Ureter (tissue), 1 donor: ENCODE measurements at places on chromosomes 6 and 20.

DNA sequence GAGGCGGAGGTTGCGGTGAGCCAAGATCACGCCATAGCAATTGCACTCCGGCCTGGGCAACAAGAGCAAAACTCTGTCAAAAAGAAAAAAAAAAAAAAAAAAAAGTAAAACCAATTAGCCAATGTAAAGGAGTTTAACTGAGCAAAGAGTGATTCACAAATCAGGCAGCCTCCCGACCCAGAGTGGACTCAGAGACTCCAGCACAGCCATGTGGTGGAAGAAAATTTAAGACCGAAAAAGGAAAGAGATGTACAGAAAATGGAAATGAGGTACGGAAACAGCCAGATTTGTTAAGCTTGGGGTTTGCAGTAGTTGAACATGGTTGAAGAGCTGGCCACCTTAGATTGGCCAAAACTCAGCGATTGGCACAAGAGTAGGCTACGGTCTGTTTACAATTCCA is 51.4 kb downstream of the ERMARD start:
- DNase-seq: no peak

DNA sequence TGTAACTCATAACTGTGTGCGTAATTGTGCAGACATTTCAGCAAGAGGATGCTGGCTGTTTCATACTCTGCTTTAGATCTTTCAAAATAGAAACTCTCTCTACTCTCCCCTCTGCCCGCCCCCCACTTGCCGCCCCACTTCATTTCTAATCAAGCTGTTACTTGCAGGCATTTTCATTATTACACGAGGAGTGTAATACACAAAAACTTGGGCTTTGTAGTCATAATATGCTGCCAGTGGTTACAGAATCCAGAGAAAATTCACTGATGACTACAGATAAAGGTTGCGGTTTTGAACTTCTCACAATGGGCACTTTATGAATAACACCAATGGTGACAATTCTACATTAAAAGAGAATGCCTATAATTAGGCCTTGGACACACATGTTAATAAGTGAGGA is 194.0 kb upstream of the POU3F2 start:
- DNase-seq: no peak

- no peak for DNase-seq
Observed at GRCh38 chr6:149385998-149386646, 13.9 kb upstream of the SUMO4 start.

GRCh38 chr6:165647041-165647440 is 16.0 kb downstream of the PDE10A start:
- DNase-seq: no peak

DNA sequence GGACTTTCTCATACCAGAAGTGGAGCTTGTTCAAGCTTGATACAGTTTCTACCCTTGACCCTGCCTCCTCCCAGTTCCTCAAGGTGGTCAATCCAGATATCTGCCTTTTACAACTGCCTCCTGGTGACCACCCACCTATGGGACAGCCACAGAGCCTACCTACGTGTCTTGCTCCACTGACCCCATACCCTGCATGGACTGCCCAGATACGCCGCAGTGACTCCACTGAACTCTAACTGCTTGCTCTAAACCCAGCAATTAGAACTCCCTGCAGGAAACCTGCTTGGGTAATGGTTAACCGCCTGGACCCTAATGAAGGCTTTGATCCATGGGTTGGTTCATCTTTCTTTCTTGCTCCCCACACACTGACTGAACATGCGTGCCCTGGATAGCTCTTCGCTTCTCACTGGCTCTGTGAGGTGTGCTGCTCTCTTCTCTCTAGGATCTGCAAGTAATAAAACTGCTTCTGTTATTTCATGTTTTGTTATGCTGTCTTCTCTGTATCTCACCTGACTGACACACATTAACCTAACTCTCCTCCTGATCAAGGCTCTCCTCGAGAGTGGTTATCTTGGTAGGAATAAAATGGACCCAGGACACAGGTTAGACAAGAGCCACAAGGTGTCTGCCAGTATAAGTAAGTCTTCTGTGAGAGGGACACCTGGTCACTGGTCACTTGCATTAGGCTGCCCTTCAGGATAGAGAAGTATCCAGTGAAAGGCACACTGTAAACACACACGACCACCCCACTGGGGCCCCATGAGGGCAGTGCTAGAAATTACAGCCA is 79.2 kb downstream of the CHD6 start:
- no peak for DNase-seq

GRCh38 chr6:138849791-138850190 is 53.9 kb downstream of the ECT2L start:
- no peak for DNase-seq

DNA sequence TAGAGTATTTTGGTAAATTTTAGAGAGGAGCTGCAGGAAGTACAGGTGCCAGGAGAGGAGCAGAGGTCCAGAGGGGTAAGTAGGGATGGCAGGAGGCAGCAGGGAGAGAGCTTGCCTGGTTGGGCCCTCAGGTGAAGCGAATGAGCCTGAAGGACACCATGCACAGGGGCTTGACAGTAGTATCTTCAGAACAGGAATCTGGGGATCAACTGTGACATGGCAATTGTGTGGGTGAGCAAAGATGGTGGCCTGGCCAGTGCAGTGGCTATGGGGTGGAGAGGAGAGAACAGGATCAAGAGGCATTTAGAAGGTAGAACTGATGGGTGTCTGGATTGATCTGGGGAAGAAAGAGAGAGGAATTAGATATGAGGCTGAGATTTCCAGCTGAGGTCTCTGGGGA is 68.7 kb upstream of the RNF24 start:
- DNase-seq: no peak

DNA sequence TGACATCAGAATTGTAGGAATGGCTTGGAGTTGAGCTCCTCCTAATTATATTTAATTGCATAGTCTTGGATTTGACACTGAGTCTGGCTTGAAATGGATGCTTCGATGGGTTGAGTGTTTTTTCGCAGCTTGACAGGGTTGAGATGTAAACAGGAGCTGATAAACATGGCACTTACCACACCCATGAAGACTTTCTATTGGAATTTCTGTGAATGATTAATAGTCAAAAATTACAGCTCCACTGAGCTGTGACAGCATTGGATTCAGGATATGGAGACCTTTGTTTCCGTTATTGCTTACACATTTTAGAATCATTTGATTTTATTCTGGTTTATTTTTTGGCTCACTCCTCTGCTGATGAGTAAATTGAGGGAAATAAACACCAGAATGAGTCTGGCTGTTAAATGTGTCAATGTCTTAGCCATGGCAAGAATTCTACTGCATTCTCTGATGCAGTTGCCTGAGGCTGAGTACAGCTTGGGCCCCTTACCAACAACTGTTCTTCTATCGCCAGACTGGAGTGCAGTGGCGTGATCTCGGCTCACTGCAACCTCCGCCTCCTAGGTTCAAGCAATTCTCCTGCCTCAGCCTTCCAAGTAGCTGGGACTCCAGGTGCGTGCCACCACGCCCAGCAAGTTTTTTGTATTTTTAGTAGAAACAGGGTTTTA is 128.1 kb upstream of the DOK5 start:
- DNase-seq: no peak

DNA sequence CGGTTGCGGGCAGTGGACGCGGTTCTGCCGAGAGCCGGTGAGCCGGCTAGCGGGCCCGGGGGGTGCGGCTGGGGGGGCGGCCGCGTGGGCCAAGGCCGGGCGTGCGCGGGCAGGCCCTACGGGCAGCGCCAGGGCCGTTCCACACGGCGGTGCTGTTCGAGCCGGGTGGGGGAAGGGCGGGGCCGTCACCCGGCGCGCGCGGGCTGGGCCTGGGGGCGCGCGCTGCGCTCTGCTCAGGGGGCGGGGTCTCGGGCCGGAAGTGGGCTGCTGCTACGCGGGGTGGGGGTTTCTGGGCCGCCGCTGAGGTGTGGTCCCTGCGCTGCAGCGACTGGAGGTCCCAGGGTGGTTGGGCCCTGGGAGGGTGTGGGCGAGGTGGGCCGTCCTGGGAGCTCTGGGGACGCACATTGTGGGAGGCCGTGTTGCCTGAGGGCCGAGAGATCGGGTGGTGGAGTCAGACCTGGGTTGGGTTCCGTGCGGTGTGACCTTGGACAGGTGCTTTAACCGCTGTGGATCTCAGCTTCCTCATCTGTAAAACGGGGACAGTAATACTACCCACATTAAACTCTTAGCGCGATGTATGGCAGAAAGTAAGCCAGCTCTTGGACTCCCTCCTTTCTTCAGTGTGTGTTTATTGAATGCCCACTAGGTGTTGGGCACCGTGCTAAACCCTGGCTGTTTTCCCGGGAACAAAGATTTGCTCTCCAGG is 391 bp downstream of the MAPRE1 start:
- peak; percentile 82 for DNase-seq

DNA sequence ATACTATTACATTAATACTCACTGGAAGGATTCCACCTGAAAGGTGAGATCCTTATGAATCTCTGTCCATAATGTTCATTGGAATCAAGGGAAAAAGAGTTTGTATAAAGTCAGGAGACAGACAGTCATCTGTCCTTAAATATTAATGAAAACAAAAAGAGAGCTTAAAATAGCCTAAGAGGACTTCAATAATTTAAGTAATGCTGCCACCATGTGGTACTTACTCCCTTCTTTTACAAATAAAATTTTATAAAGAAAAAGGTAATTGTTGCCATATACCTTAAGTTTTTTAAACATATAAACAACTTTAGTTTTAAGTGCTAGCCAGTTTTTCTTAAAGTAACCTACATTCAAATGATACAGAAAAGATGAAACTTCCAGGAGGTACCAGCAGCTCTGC is 5.1 kb downstream of the BLOC1S5 start:
- DNase-seq: no peak

DNA sequence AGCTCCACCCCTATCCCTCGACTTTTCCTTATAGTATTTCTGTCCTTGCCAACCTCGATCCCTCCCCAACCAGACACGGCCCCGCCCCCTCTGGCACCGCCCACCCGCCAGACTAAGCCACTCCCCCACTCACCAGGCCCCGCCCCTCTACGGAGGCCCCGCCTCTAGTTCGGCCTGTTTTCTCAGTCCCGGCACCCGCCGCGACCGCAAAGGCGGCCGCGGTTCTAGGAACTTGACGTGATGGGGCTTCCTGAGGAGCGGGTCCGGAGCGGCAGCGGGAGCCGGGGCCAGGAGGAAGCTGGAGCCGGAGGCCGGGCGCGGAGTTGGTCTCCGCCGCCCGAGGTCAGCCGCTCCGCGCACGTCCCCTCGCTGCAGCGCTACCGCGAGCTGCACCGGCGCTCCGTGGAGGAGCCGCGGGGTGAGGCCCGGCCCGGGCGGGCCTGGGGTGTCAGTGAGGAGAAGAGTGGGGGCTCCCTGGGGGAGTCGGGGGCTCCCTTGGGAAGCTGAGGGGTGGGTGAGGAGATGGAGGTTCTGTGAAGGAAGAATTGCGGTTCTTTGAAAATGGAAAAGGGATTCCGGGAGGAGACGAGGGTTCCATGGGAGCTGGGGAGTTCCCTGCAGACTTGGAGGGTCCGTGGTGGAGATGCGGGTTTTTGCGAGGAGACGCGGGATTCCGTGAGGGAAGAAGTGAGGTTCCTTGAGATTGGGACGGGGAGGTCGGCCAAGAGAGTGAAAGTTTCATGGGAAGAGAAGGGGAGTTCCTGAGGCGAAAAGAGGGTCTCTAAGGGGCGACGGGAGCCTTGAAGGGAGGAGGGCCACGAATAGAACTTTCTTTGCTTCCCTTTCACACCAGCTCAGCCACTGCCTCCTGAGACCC is at the start of gene ACSS2:
Gene ACSS2 (plus strand): TSS at position 207 of the 877 bp plus-strand sequence. CDS start 34 bp downstream, at position 241.
- DNase-seq: peak; percentile 100

GRCh38 chr20:59412181-59412580 is 111.8 kb downstream of the EDN3 start:
- DNase-seq: no peak

DNA sequence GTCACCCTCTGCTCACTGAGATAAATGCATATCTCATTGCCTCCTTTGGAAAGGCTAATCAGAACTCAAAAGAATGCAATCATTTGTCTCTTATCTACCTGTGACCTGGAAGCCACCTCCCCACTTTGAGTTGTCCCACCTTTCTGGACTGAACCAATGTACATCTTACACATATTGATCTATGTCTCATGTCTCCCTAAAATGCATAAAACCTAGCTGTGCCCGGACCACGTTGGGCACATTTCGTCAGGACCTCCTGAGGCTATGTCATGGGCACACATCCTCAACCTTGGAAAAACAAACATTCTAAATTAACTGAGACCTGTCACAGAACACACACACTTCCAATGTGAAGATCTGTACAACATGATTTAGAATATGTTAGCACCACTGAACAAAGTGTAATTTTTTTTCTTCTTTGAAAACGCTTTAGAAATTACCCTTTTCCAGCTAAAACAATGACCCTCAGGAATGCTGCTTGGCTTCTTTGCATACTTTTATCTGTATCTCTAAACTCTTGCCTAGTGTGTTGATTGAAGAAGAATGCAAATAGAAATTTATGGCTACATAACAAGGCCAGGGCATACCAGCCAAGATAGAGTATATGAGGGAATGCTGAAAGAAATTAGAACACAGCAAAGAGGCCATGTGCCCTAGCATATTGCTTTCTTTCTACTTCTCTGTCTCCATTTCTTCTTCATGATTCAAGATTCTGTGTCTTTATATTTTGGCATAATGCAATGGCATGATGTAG is 84.6 kb upstream of the DST start:
- no peak for DNase-seq

GRCh38 chr6:92688342-92688741 is 731.0 kb downstream of the EPHA7 start:
- DNase-seq: no peak

DNA sequence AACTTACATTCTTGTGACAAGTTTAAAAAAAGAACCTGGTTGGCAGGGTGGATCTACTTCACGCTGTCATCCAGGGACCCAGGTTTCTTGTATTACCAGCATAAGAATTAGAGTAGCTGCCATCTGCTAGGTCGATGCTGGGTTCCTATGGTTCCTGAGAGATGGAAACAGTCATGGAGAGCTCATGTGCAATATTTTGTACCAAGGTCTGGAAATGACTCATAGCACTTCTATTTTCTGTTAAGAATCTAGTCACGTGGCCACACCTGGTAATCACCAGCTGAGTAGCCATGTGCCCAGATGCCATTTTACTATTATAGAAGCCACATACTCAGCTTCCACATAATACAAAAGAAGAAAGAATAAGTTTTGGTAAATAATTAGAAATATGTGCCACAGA is 171.3 kb downstream of the CD83 start:
- DNase-seq: no peak

DNA sequence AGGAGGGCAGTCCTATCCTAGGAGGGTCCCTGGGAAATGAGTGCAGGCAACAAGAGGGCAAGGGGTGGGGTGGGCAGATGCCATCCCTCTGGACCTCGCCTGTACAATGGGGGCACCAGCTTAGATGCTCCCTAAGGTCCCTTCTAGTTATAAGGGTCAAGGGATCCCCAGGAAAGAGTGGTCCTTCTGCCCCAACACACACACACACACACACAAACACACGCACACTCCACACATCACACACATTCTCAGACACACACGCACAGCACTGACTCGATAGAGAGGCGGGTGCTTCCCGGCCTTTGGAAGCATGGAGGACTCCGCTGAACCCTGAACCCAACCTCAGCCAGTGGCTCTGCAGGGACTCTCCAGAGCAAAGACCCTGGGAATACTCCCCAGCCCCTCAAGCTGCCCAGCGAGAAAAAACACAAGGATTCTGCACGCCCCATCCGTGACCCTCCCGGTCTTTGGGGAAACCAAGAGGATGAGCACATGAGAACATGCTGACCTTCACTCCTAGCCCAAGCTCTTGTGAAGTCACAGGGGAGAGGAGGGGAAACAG is 64.6 kb downstream of the MDGA1 start:
- DNase-seq: no peak

- no peak for DNase-seq
Observed at GRCh38 chr6:87807475-87807874, 105.4 kb upstream of the AKIRIN2 start.

GRCh38 chr6:151095538-151096254 is 144.1 kb upstream of the AKAP12 start:
- no peak for DNase-seq

GRCh38 chr20:16611817-16612216 is 38.6 kb upstream of the KIF16B start:
- DNase-seq: no peak

GRCh38 chr6:127923135-127923534 is 22.3 kb upstream of the THEMIS start:
- no peak for DNase-seq
